ENCODE measurements at places on chromosomes 2 and 18.

GRCh38 chr18:3624935-3625741, 175.2 kb downstream of the TGIF1 start:
- DNase-seq = peak; percentile 64

- DNase-seq = no peak
Measured at GRCh38 chr2:98748292-98749065, 17.5 kb upstream of the MGAT4A start.

GRCh38 chr2:202679980-202680379, 45.2 kb downstream of the FAM117B start:
- no peak for DNase-seq

DNA sequence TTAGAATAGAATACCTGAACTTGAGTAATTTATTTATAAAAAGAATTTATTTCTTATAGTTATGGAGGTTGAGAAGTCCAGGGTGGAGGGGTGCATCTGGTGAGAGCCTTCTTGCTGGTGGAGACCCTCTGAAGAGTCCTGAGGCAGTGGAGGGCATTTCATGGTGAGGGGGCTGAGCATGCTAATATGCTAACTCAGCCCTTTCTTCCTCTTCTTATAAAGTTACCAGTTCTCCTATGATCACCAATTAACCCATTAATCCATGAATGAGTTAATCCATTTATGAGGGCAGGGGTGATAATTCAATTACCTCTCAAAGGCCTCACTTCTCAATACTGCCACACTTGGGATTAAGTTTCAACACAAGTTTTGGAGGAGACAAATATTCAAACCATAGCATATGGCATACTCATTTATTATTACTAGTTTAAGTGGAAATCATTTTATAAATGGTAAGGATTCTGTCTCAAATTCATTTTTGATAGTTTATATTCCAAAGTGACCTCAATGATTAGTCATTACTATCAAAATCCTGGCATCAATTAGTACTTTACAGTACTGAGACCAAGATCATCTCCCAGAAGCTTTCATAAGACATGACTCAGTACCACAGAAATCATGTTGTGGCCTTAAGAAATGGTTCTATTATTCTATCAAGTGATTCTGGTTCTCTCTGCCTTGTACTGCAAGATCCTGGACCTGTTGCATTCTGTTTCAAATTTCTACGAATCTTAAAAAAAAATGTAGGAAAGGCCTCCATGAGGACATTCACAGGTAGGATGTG, 5.5 kb downstream of the ZNF396 start:
- no peak for DNase-seq

DNA sequence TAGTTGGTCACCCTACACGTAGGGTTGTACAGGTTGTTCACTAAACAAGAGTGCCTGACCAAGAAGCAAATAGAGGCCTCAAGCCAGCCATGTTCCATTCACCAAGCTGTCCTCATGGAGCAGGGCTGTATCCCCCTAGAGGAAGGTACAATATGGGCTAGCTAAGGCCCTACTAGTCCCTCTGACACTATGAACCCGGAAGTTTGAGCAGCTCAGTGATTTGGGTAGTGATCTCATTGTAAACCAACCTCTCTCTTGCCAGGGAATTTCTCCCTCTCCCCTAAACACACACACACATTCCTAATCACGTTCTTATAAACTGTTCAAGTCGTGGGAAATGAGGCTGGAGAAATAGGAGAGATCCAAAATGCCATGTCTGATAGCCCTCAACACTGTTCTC, 6.7 kb upstream of the CYS1 start:
- no peak for DNase-seq

GRCh38 chr18:41771973-41772372, 183.1 kb upstream of the PIK3C3 start:
- DNase-seq = no peak

DNA sequence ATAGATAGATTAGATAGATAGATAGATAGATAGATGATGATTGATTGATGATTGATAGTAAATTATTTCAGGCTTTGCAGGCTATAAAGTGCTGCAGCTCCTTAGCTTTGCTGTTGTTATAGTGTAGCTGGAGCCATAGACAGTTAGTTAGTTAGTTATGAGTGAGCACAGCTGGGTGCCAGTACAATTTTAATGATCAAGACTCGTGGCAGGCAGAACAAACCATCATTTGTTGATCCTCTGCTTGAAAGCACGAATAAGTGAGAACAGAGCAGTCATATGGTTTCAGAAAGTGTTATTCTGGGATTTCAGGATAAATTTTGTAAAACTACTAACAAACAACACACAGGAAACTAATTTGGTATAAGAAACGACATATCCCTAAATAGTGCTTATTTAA, 53.9 kb downstream of the THOC1 start:
- DNase-seq = no peak

GRCh38 chr18:65477455-65477854, 273.4 kb upstream of the CDH7 start:
- no peak for DNase-seq

- no peak for DNase-seq
Measured at GRCh38 chr2:164706522-164706921, 85.2 kb upstream of the GRB14 start.

All from activated naive CD4-positive, alpha-beta T cell treated with anti-CD3 and anti-CD28 coated beads, Interleukin-2, amount 10 ng/mL, durations not matched to agents 7 days and 5 days (primary cell).